ENCODE measurements at places on chromosomes 7 and 10.

DNA sequence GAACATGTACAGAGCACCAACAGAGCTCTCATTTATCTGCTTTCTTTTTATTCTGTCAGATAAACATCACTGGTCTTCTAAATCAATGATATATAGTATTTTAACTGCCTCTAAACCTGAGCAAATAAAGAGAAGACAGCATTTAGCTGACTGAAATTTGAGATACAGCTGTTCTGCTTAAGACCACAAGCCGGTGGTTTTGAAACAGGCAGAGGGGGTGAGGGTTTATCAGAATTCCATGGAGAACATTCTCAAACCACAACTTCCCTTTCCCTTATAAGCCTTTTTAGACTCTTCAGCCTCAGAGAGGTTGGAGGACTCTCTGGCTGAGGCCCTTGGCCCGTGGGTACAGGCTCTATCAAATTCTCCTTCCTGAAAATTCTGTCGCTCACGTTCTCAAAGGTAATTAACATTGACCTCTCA, 87.4 kb upstream of the RSU1 start:
- DNase-seq: no peak

- no peak for DNase-seq
Observed at GRCh38 chr10:61899663-61899996, 1.9 kb upstream of the ARID5B start.

GRCh38 chr10:48445932-48446331, 139.5 kb downstream of the MAPK8 start:
- DNase-seq: no peak

- DNase-seq: no peak
Observed at GRCh38 chr10:5570007-5570655, 45.4 kb downstream of the CALML3 start.

DNA sequence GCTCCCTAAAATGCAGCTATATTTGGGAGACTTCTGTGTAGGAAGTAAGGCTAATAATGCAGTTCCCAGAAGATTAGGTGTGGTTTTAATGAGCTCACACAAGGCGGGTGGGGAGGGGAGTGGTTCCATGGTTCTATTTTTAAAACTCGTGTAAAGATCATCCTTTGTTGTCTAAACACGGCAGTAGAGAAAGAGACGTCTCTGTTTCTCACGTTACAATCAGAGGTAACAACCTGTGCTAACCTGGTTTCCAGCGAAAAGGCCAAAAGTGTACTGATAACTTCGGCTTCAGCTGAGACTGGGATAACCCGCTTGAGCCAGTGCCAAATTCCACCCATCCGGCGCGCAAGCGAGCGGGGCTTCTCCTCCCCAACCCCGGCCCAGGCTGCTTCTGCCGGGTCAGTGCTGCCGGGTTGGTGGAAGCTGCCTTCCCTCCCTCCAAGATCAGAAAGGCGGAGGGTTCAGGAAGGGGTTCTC, 2.5 kb upstream of the MAP3K8 start:
- DNase-seq: no peak

DNA sequence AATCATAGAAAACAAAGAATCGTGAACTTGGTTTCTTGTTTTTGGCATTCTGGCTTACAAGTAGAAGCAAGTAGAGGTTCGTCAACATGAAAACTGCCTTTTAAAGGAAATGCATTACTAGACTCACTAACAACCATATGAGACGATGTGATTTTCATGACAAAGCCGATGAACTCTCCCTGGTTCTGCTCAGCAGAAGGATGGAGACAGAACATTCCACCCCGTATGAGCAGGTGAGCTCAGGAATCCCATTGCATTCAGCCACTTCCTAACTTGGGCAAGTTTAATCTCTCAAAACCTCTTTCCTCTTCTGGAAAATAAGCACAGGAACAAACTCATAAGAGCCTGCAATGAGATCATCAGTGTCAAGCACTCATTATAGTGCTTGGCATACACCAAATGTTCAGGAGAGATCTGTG, 57.4 kb upstream of the SVIL start:
- DNase-seq: no peak

DNA sequence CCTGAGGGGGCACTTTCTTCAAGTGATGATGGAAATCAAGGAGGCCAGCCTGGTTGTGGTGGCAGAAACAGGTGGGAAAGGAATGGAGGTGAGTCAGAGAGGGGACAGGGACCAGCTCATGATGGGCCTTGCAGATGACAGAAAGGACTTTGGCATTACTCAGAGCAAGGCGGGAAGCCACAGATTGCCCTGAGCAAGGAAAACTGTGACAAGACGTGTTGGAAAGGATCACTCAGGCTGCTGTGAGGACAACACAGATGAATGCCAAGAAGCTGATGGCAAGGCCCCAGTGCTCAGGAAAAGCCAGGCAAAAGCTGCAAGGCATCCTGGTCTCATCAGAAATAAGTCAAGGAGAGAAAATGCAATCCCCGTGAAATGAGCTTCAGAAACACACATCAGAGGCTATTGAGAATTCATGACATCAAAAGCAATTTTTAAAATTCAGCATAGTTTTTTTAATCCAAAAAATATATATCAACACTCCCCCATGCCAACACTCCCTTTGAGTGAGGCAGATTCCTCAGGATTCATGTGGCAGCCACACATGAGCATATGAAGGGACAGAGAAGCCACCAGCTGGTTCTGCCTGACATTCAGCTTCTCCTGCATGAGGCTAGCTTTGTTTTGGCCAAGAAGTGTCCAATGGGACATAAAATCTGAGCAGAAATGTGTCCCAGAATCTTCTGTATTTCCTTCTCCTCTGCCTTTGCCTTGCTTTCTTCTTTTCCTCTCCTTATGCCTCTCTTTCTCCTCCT, 244.5 kb upstream of the MYO3A start:
- no peak for DNase-seq

GRCh38 chr7:70849580-70850235, 282.2 kb upstream of the GALNT17 start:
- DNase-seq: no peak

- no peak for DNase-seq
Observed at GRCh38 chr7:27912751-27913150, 172.8 kb downstream of the TAX1BP1 start.

- no peak for DNase-seq
Observed at GRCh38 chr10:78513986-78514385, 480.3 kb downstream of the RPS24 start.

- DNase-seq: peak; percentile 36
Observed at GRCh38 chr7:46557295-46557711, 636.2 kb upstream of the IGFBP3 start.

DNA sequence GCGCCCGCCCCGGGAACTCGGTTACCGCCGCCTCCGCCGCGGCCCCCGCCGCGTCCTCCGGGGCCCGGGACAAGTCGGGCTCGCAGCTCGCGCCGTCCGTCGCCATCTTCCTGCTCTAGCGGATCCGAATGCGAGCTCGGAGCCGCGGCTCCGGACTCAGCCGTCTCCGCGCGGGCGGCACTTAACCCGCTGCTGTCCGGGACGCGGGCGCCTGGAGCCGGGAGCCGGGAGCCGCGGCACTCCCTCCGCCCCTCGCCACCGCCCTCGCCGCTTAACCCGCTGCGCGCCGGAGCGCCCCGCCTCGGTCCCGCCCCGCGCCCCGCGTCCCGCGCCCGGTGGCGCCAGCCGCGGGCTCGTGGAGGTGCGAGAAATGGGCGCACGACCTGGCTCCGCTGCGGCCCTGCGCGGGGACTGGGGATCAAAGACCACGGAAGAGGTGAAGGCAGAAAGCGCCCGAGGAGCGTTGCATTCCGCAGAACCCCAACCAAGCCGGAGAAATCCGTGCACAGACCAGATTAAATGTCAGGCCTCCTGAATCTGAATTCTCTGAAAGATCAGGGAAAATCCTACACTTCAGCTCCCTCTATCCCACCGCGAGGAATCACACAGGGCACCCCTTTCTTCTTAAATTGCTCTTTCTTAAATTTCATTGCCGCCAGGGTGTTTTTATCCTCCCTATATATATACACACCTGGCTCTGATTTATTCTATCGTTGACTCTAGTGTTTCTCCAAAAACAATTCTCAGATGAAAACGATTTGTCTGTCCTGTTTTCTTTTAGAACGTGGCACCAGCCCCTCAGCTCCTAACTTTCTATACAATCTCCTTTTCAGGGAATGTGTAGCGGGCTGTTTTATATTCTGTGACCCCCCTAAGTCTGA, at the start of gene CTTNBP2:
Gene CTTNBP2, minus strand, starts transcription at position 132 of the 881 bp plus-strand sequence. Its CDS starts 26 bp downstream, at position 106.
- DNase-seq: peak; percentile 64

- DNase-seq: peak; percentile 68
Observed at GRCh38 chr7:93374345-93374940, 142.3 kb downstream of the VPS50 start.

DNA sequence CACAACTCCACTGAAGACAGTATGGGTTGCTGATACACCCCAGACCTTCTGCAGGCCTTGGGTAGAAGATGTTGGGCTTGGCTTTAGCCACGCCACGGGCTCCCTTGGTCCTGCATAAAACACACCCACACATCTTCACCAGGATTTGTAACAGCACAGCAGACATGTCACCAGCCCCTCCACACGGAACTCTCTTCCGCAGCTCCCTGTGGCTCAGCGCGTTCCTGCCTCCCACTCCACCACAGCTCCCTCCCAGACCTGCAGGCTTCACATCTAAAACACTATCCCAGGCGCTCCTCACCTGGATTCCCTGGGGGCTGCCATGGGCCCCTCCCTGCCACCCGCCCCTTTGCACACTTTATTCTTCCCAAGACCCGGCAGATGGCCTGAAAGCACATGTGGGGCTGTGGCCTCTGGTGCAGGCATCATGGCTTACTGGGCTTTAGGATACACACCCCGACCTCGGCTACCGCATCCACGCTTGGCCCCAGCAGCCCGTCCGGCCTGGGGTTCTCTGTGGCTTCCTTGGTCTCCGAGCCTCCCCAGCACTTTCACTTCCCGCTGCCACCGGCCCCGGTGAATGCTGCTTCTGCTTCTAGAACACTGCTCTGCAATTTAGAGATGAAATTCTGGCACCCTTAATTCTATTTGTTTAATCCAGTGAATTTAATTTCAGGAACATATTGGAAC, 432.9 kb downstream of the DNAJB6 start:
- no peak for DNase-seq

Data from ACHN (cell line).